ENCODE measurements at places on chromosomes 1 and 21. TPM values are rescaled to one million over a fixed set of nuclear protein-coding genes. Genes with fewer than 3 reads are reported as not detected.

The SH2D1B gene
- total RNA-seq = 0.14 TPM

The ZNF593OS gene
- total RNA-seq = 3.3 TPM

The CLCA4 gene
- not detected for total RNA-seq

The RCSD1 gene
- 0.23 TPM for total RNA-seq

The CELA3A gene
- total RNA-seq = not detected

The KCNJ9 gene
- total RNA-seq = 0.70 TPM

The NVL gene
- total RNA-seq = 65.4 TPM

The ZC3H12A gene
- 2.7 TPM for total RNA-seq

DNA sequence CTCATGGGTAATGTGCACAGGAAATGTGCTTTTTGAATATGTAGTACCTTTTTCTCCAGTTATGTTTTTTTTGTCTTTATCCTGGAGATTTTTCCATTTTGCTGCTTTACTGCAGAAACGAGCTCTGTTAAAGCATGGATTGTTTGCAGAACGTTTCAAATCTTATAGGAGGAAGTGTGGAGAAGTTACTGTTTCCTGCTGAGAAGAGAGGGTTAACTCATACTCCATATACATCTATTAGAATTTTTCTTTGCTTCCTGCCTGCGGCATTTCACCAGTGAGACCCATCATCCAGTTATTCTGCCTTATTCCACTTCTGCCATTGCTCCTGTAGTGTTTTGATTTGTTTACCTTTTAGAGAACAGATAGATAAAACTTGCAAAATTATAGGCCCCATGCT, 2.0 kb downstream of the RPRD2 start:
- ATAC-seq = no peak

DNA sequence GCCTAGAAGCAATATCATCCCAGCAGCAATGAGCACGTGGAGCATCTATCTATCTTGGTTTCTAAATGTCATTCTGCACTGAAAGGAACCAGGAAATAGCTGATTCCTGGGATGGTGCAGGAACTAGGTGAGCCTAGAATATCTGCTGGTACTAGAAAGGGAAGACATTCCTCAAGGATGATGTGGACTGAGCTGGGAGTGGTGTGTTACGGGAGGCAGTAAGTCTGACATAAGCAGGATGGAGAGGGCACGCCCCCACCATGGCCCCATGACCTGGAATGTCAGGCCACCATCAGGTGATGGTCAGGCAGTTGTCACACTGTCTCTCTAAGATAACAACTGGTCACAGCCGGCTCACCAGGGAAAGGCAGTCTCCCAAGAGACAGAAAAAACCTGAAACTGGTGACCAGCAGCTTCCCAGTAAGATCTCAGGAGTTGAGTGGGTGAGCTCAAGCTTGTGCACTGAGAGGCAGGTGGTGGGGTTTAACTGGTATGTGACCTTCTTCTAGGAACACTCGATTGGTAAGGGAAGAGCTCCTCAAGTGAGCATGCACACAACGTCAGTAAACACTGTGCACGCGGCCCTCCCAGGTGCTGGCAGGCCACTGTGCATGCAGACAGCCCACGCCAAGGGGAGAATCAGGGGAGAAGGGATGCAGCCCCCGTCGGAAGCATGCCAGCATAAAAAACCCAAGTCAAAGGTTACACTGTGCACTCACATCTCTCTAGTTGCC, 148.7 kb downstream of the ADSS2 start:
- peak; percentile 71 for ATAC-seq

GRCh38 chr1:84090447-84091245, 53.4 kb upstream of the PRKACB start:
- ATAC-seq = no peak

GRCh38 chr1:87291107-87291506, 37.6 kb upstream of the LMO4 start:
- ATAC-seq = no peak

DNA sequence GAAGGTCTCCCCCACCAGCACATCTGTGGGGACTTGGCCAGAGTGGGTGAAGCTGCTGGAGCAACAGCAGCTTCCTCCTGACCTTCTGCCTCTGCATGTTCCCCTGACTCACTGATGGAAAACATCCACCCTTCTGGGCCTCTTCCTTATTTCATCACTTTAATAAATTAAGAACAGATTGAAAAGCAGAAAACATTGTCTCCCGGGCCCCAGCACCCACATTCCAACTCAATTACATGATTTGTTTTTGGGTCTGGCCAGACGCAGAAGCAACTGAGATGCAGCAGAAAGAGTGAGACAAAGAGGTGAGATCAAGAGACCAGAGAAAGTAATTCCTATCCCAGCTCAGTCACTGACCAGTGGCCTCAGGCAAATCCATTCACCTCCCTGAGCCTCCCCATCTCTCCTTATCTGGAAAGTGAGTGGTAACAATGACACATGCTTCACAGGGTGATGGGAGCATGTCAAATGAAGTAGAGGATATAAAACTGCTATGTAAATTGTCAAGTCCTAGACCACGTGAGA, 157.1 kb downstream of the ELAVL4 start:
- ATAC-seq = peak; percentile 62

DNA sequence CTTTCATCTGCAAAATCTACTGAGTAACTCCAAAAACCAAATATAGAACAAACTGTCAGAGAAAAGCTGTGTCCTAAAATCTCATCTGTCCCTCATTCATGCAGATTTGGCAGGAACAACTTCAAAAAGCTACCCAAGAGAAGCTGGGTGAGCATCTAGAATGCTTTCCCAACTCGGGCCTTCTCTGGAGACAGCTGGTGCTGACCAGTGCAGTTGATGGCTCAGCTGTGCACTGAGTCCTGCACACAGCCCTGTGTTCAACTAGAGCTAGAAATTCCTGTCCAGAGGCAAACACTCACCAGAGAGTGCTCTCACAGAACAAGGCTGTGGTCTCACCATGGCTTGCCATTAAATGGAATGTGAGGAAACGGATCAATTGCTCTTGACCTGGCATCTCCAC, 202.8 kb downstream of the ASTN1 start:
- no peak for ATAC-seq

DNA sequence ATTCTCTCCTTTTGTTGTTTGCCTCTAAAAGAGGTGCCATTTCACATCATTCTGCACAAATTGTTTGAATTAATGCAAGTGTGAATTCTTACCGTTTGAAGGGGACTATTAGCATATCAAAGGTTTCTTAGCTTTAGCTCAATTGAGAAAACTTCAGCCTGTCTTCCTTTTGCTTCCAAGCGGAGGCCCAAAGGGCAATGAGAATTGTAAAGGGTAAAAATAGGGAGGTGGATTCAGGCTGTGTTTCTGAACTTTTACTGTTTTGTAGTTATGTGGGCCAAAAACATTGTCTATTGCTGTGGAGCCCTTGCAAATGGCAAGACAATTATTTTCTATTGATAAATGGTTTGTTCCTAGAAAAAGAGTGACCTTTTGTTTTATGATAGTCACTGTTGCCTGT, 3.6 kb downstream of the ADGRL2 start:
- no peak for ATAC-seq

GRCh38 chr1:39352881-39353280, 138.6 kb upstream of the BMP8A start:
- no peak for ATAC-seq

- ATAC-seq = no peak
These were observed 26.6 kb downstream of the PTPN14 start for GRCh38 chr1:214524824-214525223.

- peak; percentile 1 for ATAC-seq
These were observed 800 bp downstream of the HIPK1 start for GRCh38 chr1:113929750-113930498.

All from motor neuron (in vitro differentiated cells).